ENCODE measurements at places on chromosomes 4 and X. TPM values are rescaled to one million over a fixed set of nuclear protein-coding genes. Genes with fewer than 3 reads are reported as not detected.
A peak's percentile ranks its signal among the peaks of the same experiment; 100 is the strongest.

The DCAF12L1 gene
- total RNA-seq: 0.47 TPM

GRCh38 chrX:40174854-40175510 lies 77.2 kb upstream of the BCOR start:
- no peak for DNase-seq

The ZNF595 gene
- total RNA-seq: 52.3 TPM

GRCh38 chr4:77859256-77859655 lies 3.4 kb upstream of the MRPL1 start:
- DNase-seq: no peak

DNA sequence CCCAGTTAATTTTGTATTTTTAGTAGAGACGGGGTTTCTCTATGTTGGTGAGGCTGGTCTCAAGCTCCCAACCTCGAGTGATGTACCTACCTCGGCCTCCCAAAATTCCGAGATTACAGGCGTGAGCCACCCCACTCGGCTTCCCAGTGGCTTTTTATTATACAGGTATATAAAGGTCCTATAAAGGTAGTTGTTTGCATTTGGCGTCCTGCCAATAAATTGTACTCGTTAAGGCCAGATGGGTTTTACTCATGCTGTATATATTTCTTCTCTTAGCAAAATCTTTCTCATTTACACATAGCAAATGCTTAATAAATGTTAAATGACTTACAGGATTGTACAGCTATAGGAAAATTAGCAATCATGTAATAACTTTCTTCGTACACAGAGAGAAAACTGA lies 6.9 kb downstream of the SHROOM3 start:
- no peak for DNase-seq

DNA sequence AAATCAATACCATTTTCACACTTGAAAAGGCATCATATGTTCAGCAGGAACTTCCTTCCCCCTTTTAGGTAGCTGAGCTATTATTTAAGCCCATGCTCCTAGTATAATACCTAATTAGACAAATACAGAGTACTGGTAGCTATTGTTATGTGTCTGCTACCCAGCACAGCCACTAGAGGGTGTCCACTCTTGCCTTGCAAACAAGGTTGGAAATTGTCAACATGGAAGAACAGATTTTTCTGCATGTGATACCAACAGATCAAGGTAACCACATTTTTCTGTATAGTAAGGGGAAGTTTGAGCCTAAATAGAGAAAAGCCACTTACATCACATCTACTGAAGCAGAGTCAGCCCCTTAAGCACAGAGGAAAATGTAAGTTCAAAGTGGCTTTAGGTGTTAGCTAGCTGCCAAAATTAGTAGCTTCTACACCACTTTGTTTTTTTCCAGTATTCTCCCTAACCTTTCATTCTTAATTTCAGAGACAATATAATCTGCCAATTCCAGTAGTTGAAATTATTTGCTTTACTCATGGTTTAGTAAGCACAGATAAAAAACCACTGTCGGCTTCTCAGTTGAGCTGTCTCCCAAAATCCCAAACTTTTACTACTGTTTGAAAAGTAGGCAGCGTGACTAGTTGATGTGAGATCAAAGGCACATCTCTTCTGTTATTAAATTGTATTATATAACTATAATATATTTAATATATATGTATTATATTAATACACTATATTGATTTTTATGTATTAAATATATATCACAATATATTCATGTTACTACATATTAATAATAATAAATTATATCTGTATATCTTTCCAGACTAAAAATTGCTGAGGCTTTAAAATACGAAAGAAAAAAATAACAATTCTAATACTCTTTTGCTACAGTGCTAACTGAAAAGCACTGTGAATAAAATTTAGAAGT lies 38.2 kb downstream of the EDNRA start:
- peak; percentile 18 for DNase-seq

The GYG2 gene
- total RNA-seq: 5.9 TPM

DNA sequence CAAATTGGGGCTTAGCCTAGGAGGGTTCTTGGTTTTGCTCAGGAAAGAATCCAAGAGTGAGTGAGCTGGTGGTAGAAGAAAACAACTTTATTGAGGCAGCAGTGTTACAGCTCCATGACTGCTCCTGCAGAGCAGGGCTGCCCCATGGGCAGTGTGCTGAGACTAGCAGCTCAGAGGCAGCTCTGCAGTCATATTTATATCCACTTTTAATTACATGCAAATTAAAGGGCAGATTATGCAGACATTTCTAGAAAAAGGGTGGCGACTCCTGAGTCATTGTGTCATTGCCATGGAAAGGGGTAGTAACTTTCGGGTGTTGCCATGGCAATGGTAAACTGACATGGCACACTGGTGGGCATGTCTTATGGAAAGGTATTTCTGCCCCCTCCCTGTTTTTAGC lies 202.2 kb downstream of the CLCN4 start:
- DNase-seq: no peak

DNA sequence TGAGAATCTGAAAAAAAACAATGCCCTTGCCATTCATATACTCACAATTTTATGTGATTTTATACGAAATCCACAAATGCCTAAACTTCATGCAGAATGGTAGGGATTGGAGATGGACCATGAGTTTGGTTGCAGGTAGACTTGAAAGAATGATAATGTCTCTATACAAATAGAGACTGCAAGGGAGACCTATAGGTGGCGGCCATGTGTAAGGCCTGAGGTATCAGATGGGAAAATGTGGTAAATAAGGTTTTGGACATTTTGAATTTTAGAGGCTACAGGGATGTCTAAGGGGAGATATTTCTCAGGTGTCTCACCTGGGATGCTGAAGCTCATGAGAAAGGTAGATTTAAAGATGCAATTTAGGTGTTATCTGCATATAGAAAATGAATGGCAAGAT lies 78.0 kb downstream of the GABRB1 start:
- DNase-seq: no peak

DNA sequence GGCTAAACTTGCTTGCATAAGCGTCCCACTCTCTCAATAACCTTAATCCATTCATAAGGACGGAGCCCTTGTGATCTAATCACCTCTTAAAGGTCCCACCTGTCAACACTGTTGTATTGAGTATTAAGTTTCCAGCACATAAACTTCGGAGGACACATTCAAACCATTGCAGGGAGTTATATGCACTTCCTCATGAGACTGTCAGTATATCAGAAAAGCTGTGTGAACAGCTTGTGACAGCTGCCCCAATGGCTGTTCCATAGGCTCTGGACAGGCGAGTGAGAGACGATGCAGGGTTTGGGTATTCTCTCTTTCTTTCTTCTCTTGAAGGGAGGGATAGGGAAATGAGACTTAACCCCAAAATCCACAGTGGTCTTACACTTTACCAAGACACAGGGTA lies 64.2 kb upstream of the RPL34 start:
- DNase-seq: no peak

- DNase-seq: no peak
Measured at GRCh38 chr4:163606896-163607691, 112.6 kb downstream of the TMA16 start.

The NKX6-1 gene
- not detected for total RNA-seq

The FGF5 gene
- total RNA-seq: 1.6 TPM

DNA sequence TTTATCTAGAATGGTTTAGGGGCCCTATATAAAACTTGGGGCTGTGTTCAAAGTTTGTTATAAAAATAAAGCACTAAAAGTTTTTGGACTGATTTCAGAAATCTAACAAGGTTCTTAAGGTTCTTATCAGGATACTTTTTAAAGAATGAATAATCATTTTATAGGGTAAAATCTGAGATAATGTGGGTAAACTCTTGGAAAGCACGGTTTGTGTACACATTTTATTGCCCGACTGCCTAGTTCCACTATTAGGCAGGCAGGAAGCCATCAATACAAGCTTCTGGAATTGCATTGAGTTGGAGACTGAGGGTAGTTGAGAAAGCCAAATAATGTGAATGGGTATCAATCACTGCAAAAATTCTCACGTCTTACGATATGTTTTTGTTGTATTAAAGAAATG lies 331.0 kb upstream of the PITX2 start:
- DNase-seq: no peak

DNA sequence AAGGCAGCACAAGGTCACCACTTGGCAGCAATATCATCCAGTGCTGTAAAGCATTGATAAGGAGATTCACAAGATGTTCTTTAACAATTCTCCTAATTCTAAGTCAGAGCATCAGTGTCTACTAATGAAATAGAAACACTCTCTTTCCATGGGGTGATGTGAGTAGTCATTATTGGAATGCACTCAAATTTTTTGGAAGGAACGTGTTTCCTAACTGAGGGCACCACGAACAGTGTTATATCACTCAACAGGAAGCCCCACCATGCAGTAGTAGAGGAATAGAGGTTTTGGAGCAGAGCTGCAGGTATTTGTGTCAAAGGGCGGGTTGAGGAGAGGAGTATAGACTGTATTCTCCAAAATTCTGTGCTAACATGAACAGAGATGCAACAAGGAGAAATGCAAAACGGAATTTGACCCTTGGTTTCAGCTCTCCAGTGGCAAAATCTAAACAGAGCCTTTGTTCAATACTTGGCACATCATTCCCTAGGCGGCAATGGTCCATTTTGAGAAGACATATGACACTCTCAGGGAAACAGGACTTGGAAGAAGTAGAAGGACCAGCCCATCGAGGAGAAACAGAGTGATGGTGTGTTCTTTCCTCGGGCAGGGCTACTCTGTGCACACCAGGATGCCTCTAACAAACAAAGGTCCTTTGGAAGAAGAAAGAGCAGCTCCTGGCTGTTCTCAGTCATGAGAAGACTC lies 98.9 kb downstream of the CPEB2 start:
- DNase-seq: peak; percentile 44

The KCNE5 gene
- total RNA-seq: 1.9 TPM

The ETDC gene
- total RNA-seq: not detected

DNA sequence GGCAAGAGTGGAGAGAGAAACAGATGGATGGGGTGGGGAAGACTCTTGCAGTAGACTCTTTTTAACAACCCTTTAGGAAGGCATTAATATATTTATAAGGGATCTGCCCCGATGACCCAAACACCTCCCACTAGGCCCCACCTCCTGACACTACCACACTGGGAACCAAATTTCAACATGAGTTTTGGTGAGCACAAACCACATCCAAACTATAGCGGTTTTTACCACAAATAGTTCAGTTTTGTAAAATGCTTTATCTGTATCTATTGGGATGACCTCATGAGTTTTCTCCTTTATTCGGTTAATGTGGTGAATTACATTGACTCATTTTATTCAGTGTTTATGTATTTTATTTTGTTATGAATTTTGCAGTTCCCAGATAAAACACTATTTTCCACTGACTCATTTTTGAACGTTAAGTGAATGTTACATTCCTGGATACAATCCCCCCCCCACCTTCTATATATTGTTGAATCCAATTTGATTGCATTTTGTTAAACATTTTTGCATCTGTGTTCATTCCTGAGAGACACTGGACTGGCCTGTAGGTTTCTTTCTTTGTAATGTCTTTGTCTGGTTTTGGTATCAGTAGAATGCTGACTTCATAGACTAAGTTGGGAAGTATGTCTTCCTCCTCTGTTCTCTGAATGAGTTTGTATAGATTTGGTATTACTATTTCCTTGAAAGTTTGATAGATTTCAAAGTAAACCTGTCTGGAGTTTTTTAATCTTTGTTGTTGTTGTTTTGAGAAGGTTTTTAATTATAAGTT lies 13.9 kb upstream of the CPLX1 start:
- no peak for DNase-seq

DNA sequence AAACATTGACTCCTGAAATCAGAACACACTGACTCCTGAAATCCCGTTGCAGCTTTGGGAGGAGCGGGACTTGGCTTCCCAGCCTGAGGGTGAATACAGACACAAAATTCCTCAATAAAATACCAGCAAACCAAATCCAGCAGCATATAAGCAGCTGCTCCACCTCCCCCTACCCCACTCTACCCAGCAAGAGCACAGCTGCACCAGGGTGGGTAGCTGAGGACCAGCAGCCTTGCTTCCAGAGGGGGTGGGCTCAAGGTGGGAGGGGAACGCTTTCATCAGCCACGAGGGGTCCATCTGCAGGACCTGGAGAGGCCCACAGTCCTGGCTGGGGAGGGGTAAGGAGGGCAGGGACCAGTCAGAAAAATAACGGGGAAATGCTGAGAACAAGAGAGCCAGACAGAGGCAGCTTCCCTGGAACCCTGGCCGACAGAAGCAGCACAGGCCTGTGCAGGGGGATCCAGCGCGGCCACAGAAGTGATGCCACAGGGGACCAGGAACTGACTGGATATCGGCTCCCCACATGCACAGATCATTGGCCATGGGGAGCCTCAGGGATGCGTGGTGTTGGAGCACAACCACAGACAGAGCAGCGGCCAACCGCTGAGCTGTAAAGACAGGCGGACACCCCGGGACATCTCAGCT lies 49.8 kb downstream of the FGFRL1 start:
- no peak for DNase-seq

The EFNB1 gene
- 22.3 TPM for total RNA-seq

The PRPS2 gene
- 73.3 TPM for total RNA-seq

The DDX60 gene
- 6.7 TPM for total RNA-seq

The ERAS gene
- total RNA-seq: not detected
